ENCODE measurements at places on chromosomes 5 and 9.

DNA sequence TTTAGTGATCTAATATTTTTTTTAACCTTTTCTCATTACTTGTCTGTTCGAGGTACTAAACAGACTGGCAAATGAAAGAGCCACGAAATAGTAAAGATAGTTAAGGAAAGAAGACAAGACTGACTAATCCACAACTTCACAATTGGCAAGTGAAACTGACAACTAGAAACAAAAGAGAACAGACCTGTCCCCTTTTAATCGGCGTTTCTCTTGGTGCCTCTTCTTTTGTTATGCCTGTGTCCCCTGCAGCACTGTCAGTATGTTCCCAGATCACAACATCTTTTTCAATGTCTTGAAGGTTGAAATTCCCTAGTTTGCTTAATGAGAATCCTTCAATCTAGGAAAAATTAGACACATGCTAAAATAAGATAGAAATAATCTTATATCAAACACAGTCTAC is 26.1 kb downstream of the TUT7 start:
- no peak for DNase-seq

DNA sequence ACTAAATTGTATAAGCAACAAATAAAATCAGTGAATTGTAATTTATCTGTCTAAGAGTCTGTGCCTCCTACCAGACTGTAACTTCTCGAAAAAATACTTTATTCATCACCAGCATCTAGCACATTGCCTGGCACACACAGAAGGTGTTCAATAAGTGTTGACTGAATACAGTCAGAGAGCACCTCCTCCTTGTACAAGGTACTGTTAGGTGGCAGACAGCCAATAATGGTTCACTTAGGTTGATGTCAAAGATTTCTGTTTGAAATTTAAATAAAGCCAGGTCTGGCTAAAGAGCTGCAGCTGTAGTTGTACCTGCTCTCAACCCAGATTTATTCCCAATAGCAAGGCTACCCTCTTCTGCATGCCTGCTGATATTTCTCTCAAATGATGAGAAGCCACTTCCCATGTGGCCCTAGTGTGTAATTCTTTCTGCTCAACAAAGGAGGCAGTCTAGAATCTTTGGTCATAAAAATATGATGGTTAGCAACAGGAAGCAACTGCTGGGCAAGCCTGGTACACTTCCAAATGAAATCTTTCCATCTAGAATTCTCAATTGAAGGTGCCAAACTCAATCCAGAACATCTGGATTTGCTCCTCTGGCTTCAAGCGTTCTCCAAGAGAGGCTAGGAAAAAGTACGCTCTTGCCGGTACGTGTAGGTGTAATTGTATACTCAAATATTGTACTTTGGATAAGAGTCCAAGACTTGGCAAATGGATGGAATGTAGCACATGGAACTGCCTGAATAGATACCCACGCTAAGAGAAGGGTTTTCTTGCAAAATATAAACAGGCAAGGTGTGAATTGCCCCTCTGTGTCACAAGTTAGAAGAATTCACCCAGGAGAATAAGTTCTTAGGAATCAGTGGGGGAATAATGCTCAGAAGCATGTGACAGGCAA is 95.6 kb downstream of the NR6A1 start:
- DNase-seq: no peak

GRCh38 chr9:111599955-111600343 is 502 bp upstream of the PTGR1 start:
- DNase-seq: no peak

- DNase-seq: no peak
Observed at GRCh38 chr9:79569814-79570447, 1.8 kb upstream of the TLE4 start.

- DNase-seq: no peak
Observed at GRCh38 chr9:12652973-12653372, 40.2 kb upstream of the TYRP1 start.

DNA sequence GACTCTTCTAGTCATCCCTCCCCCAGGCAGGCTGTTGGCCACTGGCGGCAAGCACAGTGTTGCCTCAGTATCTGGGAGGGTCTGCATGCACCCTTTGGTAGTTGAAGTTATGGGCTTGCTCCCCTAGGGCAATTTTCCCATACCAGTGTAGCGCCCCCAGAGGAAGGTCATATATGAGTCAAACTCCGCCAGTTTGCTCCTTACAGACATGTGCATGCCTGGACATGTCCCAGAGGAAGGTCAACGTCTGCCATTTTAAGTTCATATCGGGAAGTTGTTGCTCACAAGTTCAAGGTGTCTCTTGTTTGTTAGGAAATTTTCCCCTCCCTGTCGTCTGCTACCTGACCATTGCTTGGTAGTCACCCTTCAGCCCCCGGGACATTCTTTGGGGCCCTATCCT is 51.3 kb upstream of the MROH2B start:
- DNase-seq: no peak

- DNase-seq: no peak
Observed at GRCh38 chr5:147687118-147687517, 95.4 kb downstream of the JAKMIP2 start.

DNA sequence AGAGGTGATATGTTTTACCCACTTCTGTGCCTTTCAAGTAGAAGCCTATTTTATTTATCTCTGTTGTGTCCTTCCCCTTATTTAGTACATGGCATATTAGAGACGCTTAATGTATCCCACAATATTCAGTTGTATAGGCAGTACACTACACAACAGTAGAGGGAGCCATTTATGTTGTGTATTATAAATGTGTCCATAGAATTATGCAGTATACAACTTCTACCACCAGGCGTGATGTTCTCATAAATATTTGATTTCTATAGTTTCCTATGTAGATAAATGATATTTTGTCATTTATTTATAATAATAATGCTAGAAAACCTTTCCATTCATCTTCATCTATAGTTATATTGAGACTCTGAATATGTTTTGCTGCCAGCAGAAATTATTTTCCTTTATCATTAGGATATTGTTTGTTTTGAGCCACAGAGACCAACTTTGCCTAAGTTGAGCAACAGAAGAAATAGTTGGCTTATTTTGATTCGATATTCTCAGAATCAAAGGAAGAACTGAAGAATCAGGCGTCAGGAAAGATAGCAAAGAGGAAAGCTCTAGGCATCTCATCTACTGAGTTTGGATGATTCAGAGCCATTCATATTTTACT is 81.7 kb downstream of the ADAMTS19 start:
- no peak for DNase-seq

GRCh38 chr5:128262911-128263310 is 179.3 kb downstream of the SLC12A2 start:
- DNase-seq: no peak

- DNase-seq: no peak
Observed at GRCh38 chr5:150804388-150804787, 25.8 kb downstream of the SMIM3 start.
